CD4-positive, alpha-beta T cell treated with Interleukin-2 at 100 ng/mL for 4 hours (primary cell): ENCODE measurements at places on chromosomes 3 and 15.

- DNase-seq, result no peak
Measured at GRCh38 chr3:119408243-119408950, 55.0 kb downstream of the TMEM39A start.

GRCh38 chr3:65855370-65856100 is 183.2 kb downstream of the MAGI1 start:
- no peak for DNase-seq

DNA sequence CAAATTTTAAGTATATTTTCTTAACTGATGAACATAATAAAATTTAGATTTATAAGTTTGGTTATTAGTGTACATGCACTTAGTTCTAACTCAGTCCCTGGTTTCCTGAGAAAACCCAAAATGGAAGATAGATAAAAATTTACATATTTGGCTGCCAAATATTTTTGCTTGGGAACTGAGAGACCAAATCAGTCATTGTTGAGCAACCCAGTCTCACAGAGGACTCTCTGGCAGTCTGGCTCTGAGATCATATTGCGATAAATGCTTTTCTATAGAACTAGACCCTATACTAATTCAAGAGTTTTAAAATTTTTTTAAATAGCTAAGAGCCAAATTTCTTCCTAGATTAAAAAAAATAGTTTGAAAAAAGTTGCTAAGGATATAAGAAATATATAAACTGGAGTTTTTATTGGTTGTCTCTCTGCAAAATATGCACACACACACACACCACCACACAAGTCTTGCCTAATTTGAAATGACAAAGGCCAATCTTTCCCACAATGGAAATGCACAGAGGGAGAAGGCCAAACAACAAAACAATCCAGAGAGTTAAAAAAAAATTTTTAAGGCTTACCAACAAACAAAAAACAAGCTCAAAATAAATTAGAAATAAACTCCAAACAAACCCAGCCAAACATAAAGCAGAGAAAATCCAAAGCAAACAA is 259.5 kb downstream of the MECOM start:
- no peak for DNase-seq

DNA sequence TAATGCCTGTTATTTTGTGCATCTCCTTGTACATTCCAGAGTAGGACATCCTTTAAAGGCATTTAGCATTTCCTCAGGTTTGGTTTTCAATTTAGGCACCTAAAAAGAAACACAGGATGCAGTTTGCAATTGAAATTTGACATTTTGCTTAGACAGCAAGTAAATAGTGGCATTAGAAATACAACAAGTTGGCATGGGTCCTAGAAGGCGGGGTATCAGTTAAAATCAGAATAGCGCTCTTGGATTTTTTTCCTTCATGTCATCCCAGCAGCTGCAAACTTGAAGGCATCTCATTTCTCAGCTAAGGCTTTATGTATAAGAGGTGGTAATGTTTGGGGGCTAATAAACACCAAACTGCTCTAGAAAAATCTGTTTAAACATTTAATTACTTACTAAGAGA is 47.5 kb upstream of the SKOR1 start:
- no peak for DNase-seq

- no peak for DNase-seq
Measured at GRCh38 chr3:189573004-189573403, 58.2 kb upstream of the TP63 start.

GRCh38 chr3:52534281-52535183 is 875 bp upstream of the NT5DC2 start:
- no peak for DNase-seq

GRCh38 chr3:186839874-186840641 is 2.5 kb upstream of the ADIPOQ start:
- no peak for DNase-seq

DNA sequence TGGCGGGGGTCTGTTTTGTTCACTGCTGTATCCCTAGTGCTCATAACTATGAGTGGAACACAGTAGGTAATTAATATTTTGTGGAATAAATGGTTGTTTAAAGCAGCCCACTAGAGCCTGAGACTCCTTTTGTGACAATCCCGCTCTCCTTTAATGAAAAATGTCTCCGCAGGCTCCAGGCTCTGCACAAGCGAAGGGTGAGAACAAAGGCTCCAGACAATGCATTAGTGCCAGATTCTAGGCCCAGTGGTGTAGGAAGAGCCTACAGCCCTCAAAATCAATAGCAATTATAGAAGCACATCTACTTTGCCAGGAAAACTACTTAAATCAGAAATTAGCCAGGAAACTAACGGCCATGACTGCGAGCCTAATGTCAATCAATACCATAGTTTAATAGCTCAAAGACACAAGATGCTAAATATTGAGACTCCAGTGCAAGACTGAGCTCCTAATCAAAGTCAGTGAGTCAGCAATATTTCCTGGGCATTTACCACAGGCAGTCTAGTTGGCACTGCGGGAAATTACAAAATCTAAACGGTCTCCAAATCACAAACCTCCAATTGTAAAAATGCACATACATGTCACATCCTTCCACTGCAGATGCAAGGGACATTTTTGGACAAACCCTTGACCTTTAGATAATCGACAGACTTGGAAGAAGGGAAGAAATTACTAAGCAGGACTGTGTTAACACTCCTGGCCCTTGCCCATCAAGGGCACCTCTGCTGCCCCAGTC is 2.3 kb downstream of the ANXA2 start:
- peak; percentile 12 for DNase-seq

DNA sequence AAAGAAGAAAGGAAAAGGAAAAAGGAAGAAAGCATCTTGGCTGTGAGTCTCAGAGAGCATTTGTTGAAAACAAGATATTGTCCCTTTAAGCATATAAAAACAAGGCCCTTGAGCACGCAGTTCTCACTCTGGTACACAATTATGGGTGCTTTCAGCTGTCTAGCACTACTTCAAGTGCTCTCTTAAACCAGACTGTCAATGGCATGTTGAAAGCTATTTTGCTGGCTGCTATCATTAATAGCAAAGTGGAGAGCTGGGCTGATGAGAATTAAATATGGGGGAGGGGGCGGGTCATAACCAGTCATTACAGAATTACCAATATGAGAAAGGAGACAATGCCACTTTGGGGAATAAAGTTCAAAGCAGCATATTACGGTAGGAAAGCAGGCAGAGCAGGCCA is 9.3 kb downstream of the TLE3 start:
- DNase-seq, result no peak

GRCh38 chr3:185308126-185308754 is 54.4 kb upstream of the EHHADH start:
- peak; percentile 48 for DNase-seq

DNA sequence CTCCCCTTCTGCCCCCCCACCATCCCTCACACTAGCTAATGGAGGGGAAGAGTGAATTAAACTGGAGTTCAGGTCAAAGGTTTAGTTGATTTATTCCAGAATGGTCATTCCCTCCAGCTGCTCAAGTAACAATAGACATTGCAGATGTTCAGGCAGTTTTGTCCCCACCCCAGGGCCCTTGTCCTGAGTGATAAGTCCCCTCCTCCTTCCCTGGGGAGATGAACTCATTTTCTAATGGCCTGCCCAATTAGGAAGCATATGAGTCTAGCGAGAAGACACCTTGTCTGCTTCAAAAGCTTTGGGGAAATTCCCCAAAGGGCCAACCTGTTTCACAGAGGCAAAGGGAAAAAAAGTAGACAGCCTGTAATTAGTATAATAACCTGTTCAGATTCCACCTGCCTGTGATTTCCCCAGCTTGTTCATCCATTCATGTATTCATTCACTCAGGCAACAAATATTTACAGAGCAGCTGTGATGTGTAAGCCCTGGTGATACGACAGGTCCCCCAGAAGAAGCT is 165.3 kb downstream of the SHQ1 start:
- no peak for DNase-seq

- no peak for DNase-seq
Measured at GRCh38 chr15:28896951-28897350, 11.2 kb downstream of the APBA2 start.

DNA sequence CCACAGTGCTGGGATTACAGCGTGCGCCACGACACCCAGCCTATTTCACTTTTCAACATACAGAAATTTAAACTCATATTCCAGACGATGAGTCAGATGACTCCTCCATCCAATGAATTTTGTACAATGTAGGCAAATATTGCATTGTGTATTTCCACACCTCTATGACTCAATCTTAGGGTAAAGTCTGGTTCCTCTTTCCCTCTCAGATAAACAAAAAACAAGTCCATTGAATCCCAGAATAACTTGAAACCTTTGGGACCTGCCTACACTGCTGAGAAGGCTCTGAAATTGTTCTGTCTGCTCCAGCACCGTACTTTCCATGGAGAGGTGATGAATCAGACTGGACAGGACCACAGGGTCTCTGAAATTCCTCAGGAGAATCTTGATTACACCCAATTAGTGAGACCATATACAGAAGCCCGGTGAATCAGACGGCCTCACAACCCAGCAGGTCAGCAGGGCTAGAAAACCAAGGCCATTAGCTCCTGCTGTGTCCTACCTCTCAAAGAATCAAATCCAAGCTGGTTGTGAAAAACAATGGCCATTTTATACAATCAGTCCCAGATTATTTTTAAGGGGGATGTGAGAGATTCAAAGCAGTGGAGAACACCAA is 112.6 kb downstream of the ERC2 start:
- no peak for DNase-seq
